ENCODE measurements at places on chromosomes 6 and 20.

DNA sequence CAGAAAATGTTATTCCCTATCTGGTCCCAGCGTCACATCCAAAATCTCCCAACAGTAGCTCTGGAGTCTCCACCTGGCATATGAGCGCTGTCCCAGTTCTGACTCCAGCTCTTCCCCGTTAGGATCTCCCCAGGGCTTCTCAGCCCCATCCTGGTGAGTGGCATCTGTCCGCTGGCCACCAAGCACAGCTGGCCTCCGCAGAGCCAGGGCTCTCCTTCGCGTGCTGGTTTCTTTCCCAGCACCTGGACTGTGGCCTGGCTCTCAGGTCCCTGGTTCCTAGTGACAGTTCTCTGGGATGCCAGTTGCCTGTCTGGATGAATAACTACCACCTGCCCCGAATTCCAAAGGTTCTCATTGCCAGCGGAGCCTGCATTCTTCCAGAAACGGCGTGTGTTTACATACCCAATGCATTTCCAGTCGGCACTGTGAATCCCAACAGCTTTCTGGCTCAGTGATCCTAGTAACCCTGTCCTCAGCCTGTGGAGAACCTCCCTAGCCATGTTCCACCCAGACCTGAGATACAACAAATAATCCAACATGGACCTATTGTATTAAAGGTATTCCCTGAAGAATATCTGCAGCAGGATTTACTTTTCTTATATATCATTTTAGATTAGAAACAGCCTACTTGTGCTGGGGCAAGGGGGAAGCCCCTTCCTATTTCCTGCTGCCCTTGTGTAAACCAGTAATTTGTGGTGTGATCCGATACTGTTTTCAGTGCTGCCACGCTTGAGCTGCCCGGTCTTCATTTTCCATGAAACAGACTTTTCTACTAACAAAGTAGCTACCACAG, 69.9 kb upstream of the PDE10A start:
- DNase-seq: no peak

- DNase-seq: no peak
Measured at GRCh38 chr6:161115468-161115867, 123.9 kb downstream of the MAP3K4 start.

DNA sequence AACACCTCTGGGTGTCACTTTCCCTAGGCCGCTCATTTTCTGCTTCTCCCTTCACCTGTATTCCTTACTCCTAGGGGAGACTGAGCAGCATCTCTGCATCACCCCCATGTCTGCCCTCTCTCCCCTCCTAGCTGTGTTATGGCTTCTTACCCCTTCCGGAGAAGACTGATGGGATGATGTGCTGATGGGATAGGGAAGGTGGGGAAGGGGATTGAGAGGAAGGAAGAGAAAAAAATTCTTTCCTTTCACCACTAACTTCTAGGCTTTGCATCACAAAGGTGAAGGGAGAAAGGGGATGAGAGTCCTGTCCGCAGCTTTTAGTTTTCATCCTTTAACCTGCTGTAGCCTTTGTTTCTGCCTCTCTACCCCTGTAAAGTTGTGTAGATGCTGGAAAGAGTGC, 26.7 kb downstream of the AKAP7 start:
- DNase-seq: no peak

DNA sequence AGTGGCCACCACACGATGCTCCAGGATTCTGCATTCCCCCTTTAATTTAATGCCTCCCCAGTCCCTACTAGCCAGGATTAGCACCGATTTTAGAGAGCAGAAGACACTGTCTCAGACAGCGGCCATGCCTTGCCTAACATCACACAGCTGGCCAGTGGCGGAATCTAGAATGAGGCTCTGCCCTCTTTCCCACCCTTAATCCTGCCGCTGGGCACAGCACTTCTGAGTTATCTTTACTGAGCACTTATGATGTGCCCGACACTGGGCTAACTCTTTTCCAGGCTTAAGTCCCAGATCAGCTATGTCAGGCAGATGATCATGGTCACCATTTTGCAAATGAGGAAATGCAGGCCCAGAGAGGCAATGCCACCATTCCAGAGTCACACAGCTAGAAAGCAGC, 5.6 kb upstream of the BPIFA2 start:
- no peak for DNase-seq

DNA sequence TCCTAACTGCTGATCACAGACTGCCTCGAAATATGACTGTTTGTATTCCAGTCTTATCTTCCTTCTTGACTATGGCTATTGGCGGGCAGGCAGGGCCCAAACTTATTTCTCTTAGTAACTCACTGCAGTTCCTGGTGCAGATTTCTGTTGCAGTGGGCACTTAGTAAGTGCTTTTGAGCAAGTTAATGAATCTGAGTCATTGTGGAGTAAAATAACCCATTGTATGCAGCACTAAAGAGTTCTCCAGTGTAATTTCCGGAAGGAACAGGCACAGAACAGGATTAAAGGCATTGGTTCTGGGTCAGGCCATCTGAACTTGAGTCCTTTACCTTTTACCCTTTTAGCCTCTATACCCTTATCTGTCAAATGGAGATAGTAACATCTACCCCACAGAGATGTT, 23.6 kb downstream of the SLC35F1 start:
- DNase-seq: no peak

All from GM12892 (cell line).